ENCODE measurements at places on chromosomes 12 and 14.
A peak's percentile ranks its signal among the peaks of the same experiment; 100 is the strongest.

DNA sequence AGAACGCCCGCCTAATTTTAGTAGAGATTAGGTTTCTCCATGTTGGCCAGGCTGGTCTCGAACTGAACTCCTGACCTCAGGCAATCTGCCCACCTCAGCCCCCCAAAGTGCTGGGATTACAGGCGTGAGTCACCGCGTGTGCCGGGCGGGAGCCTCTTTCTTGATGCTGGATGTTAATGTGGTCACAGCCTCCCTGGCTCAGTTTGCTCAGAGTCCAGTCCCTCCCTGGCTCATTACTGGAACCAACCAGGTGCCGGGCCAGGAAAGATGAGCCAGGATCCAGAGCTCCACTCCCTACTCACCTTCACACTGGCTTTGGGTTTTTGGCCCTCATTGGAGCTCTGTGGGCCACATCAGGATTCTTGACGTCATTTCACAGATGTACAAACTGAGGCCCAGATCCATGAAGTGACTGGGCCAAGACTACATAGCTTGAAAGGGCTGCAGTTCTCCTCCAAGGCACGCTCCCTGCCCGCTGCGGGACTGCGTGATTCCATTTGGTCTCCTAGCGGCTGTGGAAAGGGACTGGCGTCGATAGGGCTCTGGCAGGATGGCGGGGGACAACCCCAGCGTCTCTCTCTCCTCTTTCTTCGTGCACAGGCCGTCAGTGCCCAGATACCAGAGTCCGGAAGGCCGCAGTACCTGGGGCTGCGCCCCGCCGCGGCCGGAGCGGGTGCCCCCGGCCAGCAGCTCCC, 5.1 kb upstream of the SHMT2 start:
- DNase-seq = no peak

GRCh38 chr12:119959435-119959834, 29.6 kb upstream of the BICDL1 start:
- DNase-seq = no peak

GRCh38 chr12:49502590-49502989, 36.2 kb upstream of the KCNH3 start:
- DNase-seq = no peak

DNA sequence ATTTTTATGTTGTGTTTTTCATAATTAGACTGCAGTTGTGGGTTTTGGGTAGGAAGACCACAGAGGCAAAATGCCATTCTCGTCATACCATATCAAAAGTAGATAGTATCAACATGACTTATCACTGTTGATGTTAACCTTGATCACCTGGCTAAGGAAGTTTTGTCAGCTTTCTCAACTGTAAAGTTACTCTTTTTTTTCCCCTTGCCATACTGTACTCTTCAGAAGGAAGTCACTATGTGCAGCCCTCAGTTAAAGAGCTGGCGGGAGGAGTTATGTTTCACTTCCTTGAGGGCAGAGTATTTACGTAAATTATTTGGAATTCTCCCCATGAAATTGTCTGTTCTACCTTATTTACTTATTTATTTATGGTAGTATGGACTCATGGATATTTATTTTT, 78.7 kb downstream of the PRORP start:
- no peak for DNase-seq

- DNase-seq = no peak
Measured at GRCh38 chr14:66606826-66607225, 98.9 kb downstream of the GPHN start.

DNA sequence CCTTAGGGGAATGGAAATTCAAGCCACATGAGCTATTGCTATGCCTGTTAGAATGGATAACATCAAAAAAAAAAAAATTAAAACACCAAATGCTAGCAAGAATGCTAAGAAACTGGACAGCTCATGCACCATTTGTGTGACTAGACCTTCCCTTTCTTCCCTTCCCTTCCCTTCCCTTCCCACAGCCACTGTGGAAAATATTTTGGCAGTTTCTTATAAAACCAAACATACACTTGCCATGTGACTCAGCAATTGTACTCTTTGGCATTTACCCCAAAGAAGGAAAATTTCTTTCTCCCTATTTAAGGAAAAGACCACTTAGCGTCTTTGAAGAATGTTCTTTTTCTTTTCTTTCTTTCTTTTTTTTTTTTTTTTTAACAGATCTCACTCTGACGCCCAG, 49.1 kb upstream of the FKBP4 start:
- DNase-seq = no peak

GRCh38 chr12:68837215-68837614, 29.2 kb downstream of the MDM2 start:
- no peak for DNase-seq

DNA sequence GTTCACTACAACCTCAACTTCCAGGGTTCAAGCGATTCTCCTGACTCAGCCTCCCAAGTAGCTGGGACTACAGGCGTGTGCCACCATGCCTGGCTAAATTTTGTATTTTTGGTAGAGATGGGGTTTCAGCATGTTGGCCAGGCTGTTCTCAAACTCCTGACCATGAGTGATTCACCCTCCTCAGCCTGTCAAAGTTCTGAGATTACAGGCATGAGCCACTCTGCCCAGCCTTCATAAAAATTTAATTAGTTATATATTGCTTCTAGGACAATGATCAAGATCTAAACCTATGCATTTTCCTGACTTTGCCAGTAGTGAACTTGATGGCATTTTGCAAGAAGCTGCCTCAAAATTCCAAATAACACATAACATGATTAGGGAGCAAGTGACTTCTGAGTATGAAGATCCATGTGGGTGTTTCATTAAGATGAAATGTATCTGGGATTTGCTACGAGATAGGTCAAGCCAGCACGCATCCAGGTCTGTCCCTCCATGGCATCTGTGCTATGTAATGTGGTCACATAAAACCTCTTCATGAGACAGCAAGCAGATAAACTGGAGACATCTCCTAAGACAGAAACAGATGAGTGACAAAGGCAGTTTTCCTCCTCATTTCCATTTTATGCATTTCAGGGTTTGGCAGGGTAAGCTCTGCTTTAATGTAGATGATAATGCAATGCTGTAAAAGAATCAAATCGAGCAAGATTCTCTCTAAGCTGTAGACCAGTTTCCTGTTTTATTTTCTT, 319.4 kb upstream of the ATP2B1 start:
- DNase-seq = no peak

- DNase-seq = peak; percentile 87
Measured at GRCh38 chr14:20690848-20691640, 2.5 kb downstream of the ANG start.

Measured in SW480 (cell line).